ENCODE measurements at places on chromosomes 5 and 9.

GRCh38 chr5:9615331-9615730 is 14.8 kb downstream of the TAS2R1 start:
- no peak for DNase-seq

GRCh38 chr5:31023105-31023504 is 170.4 kb upstream of the CDH6 start:
- DNase-seq = peak; percentile 9

DNA sequence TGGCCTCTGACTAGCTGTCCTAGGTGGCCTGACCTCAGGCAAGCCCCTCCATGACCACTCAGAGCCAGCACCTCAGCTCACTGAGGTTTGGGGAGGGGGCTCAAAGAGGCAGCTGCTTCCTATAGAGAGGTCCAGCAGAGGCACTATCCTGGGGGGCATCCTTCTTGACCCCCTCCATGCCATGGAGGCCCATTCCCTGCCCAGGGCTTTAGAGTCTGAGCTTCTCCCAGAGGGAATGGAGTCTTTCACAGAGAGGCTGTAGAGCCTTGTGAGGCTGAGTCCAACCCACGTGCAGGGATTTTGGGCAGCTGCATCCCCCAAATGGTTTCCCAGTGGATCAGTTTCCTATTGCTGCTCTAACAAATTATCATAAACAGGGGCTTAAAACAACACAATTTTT is 16.9 kb downstream of the IRF1 start:
- no peak for DNase-seq

DNA sequence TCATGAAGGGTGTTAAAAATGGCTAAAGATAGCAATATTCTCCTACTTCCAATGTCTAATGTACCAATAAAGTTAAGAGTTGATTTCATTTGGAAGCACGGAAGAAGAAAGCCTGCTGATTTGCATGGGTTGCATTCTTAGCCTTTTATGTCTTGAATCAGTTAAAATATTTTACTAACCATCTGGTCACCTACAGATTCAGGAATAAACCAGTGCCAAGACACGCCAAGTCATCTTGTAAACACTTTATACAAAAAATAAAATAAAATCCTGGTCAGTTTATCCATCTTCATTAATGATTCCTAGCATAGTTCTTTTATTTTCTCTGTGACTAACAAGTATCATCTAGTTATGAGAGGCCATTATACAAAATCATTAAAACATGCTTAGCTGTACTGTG is 1031.6 kb upstream of the WWC1 start:
- DNase-seq = no peak

DNA sequence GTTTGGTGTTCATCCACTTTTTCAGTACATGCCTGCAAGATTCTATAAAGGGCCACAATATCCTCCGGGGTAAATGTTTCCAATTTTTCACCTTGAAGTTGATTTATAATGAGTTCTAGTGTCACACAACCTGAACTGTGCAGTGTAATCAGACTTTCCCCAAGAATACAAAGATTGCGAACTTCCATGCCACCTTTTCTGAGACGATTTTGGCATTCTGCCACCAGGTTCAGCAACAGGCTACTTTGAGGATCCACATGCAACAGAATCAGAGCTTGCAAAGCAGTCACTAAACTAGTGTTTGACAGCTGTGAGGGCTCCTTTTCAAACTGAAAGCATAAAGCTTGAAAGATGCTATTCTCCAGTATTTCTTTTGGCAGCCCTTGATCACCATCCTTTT is 1.6 kb downstream of the FASTKD3 start:
- no peak for DNase-seq

GRCh38 chr5:127650022-127650421 is 1.1 kb downstream of the CTXN3 start:
- DNase-seq = no peak

- DNase-seq = no peak
Observed at GRCh38 chr5:14216902-14217301, 73.8 kb downstream of the TRIO start.

- DNase-seq = no peak
Observed at GRCh38 chr5:148991566-148991965, 71.3 kb downstream of the SH3TC2 start.

GRCh38 chr9:82949203-82949602 is 113.7 kb downstream of the RASEF start:
- no peak for DNase-seq

GRCh38 chr9:34375901-34376595 is 650 bp downstream of the MYORG start:
- no peak for DNase-seq

DNA sequence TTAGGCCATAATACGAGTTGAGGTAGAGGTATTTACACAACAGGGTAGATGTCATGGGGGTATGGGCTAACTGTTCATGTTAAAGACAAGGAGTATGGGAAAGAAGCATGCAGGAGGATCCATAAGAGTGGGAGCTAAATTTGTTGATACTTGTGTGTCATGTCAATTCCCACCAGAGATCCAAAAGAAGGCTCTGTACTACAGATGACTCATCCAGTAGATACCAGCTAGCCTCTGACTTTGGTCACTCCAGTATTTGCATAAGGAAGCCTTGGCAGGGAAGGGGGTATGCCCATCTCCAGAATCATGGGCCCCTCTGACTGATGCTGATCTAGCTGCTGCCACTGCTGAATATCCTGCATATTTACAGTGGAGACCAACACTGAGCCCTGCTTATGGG is 743.7 kb upstream of the GRAMD2B start:
- no peak for DNase-seq

- no peak for DNase-seq
Observed at GRCh38 chr5:69467442-69468225, 25.0 kb upstream of the OCLN start.

GRCh38 chr5:36054647-36055046 is 12.0 kb downstream of the UGT3A2 start:
- no peak for DNase-seq

DNA sequence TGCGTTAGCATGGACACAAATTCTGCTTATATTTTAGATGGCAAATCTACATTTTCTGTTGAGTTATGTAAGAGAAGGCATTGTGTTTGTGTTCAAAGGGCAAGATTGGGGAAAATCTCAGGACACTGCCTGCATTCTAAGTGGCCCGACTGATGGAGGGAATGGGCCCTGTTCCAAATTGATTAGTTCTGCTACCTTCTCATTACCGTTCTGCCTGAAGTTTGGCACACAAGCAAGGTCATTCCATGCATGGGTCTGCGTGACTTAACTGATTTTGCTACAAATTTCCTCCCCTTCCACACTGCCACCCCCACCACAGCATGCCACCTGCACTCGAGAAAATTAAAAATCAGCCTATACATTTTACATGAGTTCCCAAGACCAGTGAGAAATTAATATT is 409.9 kb downstream of the BRINP1 start:
- DNase-seq = no peak

GRCh38 chr5:317086-317811 is 4.3 kb upstream of the AHRR start:
- peak; percentile 77 for DNase-seq

DNA sequence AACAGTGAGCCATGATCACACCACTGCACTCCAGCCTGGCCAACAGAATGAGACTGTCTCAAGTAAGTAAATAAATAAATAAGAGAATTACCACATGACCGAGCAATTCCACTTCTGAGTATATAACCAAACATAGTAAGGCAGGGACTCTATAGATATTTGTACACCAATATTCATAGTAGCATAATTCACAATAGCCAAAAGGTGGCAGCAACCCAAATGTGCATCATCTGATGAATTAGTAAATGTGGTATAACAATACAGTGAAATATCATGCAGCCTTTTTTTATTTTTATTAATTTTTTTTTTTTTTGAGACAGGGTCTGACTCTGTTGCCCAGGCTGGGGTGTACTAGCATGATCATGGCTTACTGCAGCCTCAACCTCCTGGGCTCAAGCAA is 33.1 kb downstream of the ALDH7A1 start:
- no peak for DNase-seq

GRCh38 chr5:55853041-55853670 is 2.0 kb downstream of the IL31RA start:
- DNase-seq = no peak

DNA sequence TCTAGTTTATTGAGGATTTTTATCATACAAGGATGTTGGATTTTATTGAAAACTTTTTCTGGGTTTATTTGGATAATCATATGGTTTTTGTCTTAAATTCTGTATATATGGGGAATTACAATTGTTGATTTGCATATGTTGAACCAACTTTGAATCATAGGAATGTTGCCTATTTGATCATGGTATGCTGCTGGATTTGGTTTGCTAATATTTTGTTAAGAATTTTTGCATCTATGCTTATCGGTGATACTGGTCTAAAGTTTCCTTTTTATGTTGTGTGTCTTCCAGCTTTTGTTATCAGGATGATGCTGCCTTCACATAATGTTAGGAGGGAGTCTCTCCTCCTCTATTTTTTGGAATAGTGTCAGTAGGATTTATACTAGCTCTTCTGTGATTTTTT is 745.0 kb downstream of the PRELID2 start:
- DNase-seq = no peak

GRCh38 chr9:76032797-76033373 is 142.4 kb downstream of the PCSK5 start:
- DNase-seq = no peak
